Activated CD4-positive, alpha-beta T cell treated with anti-CD3 and anti-CD28 coated beads for 1 hour (primary cell): ENCODE measurements at places on chromosomes 1 and 21.

DNA sequence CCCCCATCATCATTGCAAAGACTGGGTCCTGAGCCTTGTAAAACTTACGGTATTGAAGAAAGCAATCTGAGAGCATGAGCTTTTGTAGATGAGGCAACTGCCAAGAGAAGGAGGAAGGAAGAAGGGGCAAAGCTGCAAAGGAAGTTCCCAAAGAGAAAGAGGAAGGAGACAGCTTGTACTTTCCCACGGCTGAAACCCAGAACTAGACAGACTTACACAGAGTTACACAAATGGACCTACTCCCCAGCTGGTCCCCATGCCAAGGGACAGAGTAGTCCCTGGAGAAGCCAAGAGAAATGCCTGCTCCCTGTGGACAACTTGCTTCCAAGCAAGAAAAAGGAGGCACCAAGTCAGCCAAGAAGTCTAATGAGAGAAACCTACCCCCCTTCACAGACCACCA lies 22.6 kb downstream of the SLC5A9 start:
- DNase-seq: no peak

DNA sequence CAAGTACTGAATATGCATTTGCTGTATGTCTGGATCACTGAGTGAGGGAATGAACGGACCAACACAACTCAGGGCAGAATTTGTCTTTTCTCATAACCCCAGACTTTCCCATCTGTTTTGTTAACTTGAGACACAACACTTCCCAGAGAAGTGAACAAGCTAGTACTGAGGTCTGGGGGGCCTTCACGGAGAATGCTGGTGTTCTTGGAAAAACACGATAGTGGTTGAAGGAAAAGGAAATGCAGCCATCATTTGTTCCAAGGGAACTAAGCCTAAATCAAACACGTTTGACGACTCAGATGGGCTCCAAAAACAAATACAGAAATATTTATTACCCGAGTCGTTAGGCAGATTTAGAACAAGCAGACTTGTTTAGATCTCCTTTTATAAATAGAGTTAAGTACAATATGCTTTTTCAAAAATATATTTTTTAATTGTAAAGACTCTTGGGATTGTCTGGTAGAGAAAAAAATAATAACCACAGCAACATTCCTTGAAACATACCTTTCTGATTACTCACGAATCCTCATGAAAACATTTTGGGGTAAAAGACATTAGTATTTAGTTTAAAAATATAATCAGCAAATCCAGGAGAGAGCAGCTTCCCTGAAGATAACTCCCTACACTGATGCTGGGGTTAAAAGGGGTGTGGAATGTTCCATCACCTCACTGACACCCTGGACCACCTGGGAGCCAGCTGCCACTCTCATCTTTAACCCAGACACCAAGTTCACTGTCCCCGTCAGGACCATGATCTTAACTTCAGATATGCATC lies 427.7 kb upstream of the RUNX1 start:
- DNase-seq: no peak

DNA sequence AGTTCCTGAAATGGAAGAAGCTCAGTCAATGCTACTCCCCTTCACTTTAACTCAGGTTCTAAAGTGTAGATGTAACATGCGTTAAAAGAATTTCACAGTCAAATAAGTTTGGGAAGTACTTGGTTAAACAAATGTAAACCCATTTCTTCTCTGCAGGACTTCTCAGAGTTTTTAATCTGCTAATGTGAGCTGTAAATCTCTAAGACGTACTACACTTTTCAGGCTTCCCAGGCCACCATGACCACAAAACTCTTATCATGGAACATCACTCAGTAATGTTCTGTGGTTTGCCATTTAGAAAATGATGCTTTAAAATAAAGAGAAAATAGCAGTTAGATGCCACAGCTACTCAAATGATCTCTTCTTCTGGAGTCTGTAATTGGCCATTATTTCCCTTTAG lies 104.3 kb downstream of the HHIPL2 start:
- no peak for DNase-seq

DNA sequence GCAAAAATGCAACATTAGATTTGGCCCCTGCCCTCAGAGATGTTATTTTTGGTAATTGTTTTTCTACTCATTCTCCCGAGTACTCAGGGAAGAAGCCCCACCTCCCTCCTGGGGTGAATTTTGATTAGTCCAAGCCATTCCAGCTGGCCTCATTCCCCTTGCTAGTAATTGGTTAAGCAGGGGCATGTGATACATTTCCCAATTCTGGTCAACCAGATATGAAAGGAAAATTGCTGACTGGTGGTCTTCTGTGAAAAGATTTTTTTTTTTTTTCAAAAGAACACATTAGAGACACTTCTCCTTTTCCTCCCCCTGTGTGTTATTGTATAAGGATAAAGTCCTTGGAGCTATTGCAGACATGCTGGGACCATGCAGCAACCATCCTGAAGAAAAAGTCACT lies 71.1 kb upstream of the AKT3 start:
- no peak for DNase-seq

- DNase-seq: no peak
Observed at GRCh38 chr1:199698222-199698621, 329.3 kb upstream of the NR5A2 start.

DNA sequence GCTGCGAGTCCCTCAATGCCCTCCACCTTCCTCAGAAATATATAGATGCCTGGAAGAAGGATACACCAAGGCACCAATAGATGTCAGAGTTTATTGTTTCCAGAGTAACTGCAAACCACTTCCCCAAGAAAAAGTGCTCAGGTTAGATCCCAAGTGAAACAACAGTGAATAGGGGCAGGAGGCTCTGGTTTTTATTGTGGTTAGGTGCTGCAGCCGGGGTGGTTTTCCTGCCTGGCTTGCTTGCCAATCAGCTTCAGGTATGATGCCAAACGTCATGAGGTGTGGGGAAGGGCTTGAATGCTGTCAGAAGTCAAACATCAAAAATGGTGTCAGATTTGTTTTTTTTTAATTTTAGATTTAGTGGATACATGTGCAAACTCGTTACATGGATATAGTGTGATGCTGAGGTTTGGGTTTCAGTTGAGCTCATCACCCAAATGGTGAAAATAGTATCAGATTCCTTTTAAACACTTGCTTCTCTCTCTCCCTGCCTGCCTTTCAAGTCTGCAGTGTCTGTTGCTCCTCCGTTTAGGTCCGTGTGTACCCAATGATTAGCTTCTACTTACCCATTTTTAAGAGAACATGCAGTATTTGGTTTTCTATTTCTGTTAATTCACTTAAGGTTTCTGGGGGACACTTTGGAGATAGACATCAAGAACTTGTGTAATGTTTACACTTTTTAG lies 1317.0 kb downstream of the MRPL39 start:
- no peak for DNase-seq

DNA sequence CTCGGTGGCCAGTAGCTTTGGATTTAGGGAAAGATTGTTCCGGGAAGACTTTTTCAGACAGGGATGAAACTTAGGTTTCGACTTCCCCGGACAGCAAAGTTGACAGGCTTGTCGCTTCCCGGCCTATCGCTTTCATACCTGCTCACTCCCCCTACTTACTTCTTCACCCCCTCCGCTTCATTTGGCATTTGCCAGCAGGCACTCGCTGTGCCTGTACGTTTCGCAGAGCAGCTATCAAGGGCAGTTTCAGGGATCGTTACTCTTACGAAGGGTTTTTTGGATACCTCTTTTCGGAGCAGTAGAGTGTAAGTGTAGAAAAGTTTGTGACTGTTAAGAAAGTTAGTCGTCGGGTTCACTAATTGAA lies 393 bp downstream of the BLZF1 start:
- peak; percentile 22 for DNase-seq

DNA sequence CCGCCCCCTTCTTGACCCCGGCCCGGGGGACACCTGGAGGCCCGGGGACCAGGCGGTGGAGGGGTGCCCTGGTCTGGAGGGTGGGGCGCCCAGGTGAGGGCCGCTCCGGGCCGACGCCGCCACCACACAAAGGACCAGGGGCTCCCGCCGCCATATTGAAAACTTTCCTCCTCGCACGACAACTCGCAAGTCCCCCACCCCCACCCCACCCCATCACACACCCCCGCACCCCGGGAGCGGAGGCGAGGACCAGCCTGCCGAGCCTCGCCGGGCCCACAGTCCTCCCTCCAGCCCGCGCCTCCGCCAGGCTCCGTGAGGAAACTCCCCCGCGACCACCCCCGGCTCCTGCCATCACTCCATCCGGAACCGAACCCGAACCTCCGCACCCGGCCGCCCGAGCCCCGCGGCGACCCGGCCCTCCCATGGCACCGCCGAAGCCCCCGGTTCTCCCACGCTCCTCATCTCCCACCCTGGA lies 733 bp downstream of the KDM5B start:
- DNase-seq: peak; percentile 26

- no peak for DNase-seq
Observed at GRCh38 chr1:8193840-8194406, 124.0 kb upstream of the SLC45A1 start.

DNA sequence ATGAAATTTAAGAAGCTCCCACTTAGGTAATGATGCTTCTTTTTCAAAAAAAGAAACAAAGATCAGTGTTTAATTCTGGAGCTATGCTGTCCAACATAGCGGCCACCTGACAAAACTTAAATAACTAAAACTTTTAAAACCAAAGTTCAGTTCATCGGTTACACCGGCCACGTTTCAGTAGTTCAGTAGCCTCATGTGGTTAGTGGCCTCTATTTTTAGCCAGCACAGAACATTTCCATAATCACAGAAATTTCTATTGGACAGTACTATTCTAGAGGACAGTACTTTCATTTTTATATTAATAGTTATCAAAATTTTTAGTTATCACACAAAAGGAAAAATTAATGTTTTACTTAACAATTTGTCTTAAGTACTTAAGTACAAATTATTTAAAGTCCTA lies 141.0 kb downstream of the USP25 start:
- no peak for DNase-seq

DNA sequence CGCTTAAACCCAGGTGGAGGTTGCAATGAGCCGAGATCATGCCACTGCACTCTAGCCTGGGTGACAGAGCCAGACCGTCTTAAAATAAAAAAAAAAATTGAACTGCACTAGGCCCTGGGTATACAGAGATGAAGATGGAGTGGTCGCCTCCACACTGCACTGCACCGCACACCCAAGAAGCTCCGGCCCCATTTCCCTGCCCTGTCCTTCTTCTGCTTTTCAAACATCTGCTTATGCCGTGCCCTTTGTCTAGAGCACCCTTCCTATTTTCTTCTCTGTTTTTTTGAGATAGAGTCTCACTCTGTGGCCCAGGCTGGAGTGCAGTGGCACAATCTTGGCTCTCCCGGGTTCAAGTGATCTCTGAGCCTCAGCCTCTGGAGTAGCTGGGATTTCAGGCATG lies 17.4 kb downstream of the IQGAP3 start:
- DNase-seq: no peak

GRCh38 chr1:113947388-113948107 lies 18.4 kb downstream of the HIPK1 start:
- DNase-seq: no peak

- no peak for DNase-seq
Observed at GRCh38 chr1:30467101-30467500, 256.3 kb downstream of the MATN1 start.

- DNase-seq: no peak
Observed at GRCh38 chr21:27129215-27129614, 162.3 kb upstream of the ADAMTS5 start.

GRCh38 chr1:172338295-172338735 lies 82.2 kb upstream of the C1orf105 start:
- DNase-seq: no peak

GRCh38 chr1:19534281-19534680 lies 48.9 kb upstream of the CAPZB start:
- no peak for DNase-seq

GRCh38 chr1:26102119-26102518 lies 9.5 kb upstream of the PDIK1L start:
- DNase-seq: no peak

- no peak for DNase-seq
Observed at GRCh38 chr1:2376931-2377672, 14.3 kb downstream of the MORN1 start.

DNA sequence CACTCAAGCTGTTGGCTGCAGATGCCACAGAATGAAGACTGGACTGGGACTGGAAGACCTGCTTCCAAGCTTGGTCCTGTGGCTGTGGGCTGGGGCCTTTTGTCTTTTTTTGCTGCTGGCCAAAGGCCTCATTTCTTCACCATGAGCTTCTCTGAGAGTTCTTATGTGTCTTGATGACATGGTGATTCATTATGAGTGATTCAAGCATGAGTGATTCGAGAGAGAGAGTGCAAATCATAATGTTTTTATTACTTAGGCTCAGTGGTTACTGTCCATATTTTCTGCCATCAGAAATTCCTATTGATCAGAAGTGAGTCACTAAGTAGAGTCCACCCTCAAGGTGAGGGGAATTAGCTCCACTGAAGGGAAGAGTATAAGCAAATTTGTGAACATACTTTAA lies 94.0 kb downstream of the PCP4 start:
- no peak for DNase-seq

DNA sequence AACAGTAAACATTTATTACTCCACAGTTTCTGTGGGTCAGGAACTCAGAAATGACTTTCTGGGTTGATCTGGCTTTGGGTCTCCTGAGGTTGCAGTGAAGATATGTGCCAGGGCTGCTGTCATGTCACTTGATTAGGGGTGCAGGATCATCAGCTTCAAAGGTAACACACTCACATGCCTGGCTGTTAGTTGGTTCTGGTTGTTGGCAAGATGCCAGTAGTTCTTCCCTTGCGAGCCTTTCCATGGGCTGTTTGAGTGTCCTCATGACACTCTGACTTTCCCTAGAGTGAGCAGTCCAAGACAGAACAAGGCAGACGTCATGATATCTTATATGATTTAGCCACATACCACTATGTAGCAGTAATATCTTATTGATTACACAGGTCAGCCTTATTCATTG lies 1.8 kb downstream of the SWT1 start:
- no peak for DNase-seq

GRCh38 chr1:194289569-194290266 lies 1103.3 kb upstream of the B3GALT2 start:
- peak; percentile 9 for DNase-seq

GRCh38 chr1:14138135-14138506 lies 438.1 kb downstream of the PRDM2 start:
- DNase-seq: no peak

- DNase-seq: no peak
Observed at GRCh38 chr1:13617773-13618172, 34.1 kb downstream of the PDPN start.

DNA sequence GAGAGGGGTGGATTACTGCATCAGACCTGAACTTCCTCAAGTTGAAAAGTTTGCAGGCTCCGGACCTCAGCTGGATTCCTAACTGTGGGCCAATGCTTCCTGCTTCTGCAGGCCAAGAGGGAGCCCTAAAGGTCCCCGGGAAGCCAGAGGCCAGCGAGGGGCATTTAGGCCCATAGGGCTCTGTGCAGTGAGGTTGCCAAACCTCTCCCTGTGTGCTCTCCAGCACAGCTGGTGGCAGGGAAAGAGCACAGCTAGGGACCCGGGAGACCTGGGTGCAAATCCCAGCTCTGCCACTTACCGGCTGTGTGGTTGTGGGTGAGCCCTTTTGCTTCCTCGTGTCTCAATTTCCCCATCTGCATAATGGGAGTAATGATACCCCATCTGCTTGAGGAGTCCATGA lies 100.5 kb downstream of the PAX7 start:
- DNase-seq: no peak
